ENCODE measurements at places on chromosomes 2 and 18.

GRCh38 chr18:45688833-45689232, 35.1 kb upstream of the SLC14A1 start:
- no peak for DNase-seq

GRCh38 chr2:241011751-241012510, 13.5 kb downstream of the SNED1 start:
- DNase-seq, result no peak

GRCh38 chr2:139457873-139458272, 677.7 kb upstream of the NXPH2 start:
- no peak for DNase-seq

DNA sequence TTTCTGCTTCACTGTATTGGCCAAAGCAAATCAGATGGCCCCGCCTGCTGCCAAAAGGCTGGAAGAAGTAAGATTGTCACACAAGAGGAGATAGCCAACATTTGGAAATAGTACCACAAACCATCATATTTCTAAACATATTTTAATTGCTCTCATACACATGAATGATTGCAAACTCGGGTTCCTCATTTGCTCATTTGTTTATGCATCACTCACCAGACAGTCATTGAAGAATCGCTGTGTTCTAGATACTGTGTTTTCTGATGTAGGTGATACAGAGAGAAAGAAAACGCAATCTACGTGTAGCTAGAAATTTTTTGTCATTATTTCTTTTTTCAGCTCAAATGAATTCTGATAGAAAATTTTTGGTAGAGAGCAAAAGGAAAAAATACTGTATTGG, 1103.4 kb downstream of the TSN start:
- no peak for DNase-seq

GRCh38 chr2:20231159-20231558, 6.2 kb upstream of the SDC1 start:
- no peak for DNase-seq

GRCh38 chr2:235558572-235558971, 64.7 kb downstream of the AGAP1 start:
- no peak for DNase-seq

DNA sequence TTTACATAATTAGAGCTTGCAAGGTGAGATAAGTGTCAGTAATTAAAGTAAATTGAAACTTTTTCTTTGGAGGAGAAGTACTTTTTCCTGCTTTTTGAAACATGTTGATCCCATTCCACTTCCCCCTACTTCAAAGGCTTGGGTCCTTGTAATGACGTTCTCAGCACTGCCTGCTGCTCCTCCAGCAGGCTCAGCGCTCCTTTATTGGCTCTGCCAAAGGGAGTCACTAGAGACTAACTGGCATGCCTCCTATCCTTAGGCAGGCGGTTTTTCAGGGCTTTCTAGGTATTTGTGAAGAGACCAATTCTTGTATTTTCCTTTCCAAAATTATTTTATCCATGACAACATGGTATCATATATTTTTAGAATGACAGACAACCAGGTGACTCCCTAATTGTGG, 43.9 kb upstream of the ACADL start:
- no peak for DNase-seq

DNA sequence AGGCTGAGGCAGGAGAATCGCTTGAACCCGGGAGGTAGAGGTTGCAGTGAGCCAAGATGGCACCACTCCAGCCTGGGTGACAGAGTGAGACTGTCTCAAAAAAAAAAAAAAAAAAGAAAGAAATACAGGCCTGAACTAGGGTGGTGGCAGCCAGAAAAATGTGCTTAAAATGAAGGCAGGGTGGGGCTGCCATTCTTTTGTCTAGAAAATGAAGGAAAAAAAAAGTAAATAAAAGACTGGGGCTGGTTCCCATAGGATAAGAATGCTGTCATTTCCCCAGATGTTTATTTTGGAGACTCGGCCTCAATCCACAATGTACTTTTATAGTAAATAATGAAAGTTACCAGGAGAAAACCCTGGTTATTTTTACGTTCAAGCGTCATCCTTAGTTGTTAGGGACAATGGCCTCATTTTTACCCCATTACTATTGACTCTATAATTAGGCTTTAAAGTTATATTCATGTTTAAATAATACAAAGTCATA, 58.9 kb downstream of the ATP8B1 start:
- DNase-seq, result no peak

- no peak for DNase-seq
These were observed 168.5 kb downstream of the TPGS2 start for GRCh38 chr18:36660311-36660710.

- no peak for DNase-seq
These were observed 209.2 kb upstream of the STON1 start for GRCh38 chr2:48320742-48321141.

DNA sequence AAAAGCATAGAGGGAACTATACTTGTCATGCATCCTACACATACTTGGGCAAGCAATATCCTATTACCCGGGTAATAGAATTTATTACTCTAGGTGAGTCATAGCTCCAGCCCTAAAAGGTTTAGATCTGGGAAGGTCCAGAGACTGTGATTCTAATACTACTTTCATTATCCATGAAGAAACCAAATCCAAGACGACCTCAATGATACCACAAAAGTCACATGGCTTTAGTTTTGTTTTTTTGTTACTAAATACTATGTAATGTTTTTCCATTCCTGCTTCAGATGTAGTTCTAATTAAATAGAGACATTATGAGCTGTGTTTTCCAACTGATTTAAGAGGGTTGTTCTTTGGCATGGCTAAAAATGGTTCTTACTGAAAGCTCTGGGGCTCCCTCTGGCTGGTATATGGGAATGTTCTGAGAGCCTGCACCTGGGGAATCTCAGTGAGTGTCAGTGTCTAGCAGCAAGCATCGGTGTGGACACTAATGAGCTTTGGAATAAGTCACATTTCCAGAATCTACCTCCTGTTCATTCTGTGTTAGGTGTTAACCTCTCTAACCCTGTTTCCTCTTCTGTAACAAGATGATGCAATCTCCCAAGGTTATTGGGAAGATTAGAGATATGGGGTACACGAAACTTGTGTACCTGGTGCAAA, 20.5 kb upstream of the IL1RL2 start:
- DNase-seq, result no peak

DNA sequence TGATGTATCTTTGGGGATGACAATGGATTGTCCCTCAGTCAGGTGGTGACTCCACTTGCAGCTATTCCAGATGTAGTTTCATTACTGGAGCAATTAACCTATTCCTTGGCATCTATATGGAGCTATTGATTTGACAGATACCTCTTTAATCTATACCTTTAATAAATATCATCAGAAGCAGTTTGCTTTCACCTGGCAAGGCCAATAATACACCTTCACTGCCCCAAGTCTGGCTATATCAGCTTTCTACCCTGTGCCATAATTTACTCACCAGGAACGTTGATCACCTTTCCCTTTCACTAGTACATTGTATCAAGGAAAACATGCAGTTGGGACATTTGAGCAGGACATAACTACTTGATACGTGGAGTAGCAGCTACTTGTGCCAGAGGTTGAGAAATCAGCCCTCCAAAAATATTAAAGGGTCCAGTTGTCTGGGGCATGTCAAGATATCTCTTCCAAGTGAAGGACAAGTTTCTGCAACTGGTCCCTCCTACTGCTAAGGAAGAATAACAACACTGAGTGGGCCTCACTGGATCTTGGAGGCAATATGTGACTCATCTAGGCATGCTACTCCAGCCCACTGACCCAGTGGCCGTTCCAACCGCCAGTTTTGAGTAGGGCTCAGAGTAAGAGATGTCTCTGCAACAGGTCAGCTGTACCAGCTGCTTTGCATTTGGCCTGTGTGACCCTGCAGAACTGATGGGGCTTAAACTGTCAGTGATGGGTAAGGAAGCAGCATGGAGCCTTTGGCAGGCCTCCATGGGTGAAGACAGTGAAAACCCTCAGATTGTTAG, 67.0 kb downstream of the PSMG2 start:
- no peak for DNase-seq

All from urothelium cell line (cell line).